ENCODE measurements at places on chromosomes 12 and 14. TPM values are rescaled to one million over a fixed set of nuclear protein-coding genes. Genes with fewer than 3 reads are reported as not detected.

Gene ACSS3
- 30.0 TPM for total RNA-seq

GRCh38 chr12:112854344-112854743, 52.4 kb upstream of the OAS1 start:
- DNase-seq = no peak

DNA sequence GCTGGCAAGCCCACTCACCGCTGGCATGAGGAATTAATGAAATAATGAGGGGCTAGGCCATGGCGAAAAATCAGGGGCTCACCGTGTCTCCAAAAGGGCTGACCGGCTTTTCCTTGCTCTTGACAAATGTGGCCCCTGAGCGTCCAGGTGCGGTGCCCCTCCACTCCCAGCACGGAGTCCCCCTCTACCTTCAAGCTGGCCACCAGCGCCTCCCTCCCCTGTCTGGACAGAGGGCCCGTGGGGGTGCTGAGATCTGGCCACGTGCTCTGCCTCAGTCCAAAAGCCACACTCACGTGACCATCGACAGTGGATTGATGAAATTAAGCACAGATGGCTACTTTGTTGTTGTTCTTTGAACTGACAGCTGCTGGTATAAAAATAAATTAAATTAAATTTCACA, 78.8 kb upstream of the BCL11B start:
- no peak for DNase-seq

GRCh38 chr12:15206831-15207389, 14.3 kb downstream of the RERG start:
- DNase-seq = no peak

Gene LRTM2
- total RNA-seq = not detected

- DNase-seq = no peak
Measured at GRCh38 chr14:96231056-96231455, 25.0 kb upstream of the BDKRB1 start.

DNA sequence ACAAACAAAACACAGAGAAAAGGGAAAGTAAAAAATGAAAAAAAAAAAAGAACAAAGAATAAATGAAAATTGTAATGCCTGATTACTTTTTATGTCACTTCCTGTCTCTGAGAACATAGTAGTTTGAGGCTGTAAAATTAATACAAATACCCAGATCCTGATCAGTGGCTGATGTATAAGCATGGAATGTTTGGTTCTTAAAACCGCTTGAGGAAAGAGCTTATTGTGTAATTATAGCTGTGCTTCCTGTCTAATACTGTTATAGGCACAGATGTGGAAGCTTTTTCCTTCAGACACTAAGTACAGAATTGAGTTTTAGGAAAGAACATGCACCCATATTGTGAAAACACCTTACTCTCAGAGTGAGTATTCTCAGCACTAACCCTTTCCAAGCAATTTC, 86.9 kb downstream of the AVPR1A start:
- no peak for DNase-seq

DNA sequence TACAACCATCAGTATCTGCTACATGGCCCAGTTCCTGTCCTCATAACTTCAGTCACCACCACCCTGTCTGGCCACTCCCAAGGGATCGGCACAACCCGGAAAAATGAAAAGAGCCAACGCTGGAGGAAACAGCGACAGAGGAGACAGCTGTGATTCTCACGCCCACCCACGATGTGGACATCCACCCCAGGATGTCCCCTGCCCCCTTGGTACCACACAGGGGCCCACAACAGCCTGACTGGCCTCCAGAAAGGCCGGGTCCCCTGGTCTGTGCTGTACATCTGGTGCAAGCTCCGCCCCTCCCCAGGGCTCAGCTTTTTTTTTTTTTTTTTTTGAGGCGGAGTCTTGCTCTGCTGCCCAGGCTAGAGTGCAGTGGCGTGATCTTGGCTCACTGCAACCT, 12.5 kb downstream of the RPS6KL1 start:
- DNase-seq = no peak

GRCh38 chr12:32568228-32568627, 110.9 kb upstream of the DNM1L start:
- DNase-seq = no peak

GRCh38 chr14:103312006-103312635, 21.9 kb upstream of the EIF5 start:
- DNase-seq = no peak

DNA sequence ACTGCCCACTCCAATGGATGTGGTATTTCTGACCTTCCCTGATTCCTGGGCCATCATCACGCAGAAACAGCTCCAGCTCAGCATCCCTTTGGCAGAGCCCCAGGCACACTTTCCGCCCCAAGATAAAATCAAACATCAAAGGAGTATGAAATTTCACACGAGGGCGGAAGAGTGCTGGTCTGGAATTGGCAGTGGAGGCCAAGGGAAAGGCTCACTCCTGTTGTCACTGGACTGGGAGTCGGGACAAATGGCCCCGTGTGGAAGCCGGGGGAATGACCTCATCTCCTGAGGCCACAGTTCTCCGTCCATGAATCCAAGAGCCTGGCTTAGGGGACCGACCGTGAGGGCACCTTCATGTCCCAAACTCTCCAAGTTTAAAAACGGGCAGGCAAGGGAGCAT, 40.9 kb downstream of the FZD10 start:
- no peak for DNase-seq

DNA sequence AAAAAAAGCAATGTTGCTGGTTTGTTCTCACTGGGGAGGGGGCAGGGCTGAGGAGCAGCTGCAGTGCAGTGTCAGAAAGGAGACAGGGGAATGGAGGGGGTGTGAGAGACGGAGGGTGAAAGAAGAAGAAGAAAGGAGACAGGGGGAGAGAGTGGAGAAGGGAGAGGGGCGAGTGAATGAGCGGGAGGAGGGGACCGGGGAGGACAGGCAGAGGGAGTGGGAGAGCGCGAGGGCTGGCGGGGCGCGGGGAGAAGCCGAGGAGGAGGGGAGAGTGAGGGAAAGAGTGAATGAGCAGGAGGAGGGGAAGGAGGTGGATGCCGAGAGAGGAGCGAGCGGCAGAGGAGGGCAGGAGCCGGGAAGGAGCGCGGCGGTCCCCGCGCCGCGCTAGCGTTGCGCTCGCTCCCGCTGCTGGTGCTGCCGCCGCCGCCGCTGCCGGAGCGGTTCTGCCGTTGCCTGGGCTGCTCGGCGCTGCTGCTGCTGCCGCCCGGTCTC, at the start of gene NOVA1:
NOVA1 (minus strand) TSS at position 445 of the 492 bp plus-strand sequence. CDS start 597 bp downstream, outside the sequence.
- DNase-seq = no peak

DNA sequence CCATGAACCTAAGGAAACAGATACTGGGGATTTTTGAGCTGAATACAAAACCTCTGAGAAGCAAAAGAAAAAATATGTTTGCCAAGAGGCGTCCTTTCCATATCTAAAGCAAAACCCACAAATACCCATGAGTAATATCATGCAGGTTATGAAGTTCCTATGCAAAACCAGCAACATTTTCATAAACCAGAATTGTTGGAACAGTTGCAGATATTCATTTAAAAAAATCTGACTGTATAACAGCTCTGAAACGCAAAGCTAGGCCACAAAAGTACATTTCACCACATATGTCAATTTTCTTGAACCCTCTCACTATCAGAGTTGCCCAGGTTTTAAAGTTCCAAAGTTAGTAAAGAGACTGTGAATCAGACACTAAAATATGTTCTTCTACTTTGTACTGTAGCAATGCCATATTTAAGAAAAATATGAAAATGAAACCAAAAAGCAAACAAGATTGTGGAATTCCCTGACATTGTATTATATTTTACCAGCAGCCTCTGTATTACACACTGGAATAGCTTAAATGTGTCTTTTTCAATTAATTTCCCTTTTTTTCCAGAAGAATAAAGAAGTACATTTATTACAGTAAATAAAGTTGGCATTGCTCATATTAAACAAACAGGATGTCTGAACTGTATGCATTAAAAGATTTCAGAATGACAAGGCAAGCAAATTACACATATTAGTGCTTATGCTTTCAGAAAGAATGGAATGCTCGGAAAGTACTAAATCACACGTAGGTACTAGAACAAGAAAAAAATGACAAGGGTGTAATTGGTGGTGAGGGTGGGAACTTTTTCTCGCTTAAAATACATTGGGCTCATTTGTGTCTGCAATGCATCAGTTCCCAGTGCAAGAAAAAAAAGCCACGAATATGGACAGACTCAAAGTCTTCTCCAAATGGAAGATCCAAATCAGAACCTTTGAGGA, 33.6 kb upstream of the HIF1A start:
- DNase-seq = no peak

- no peak for DNase-seq
Measured at GRCh38 chr12:84329938-84330337, 582.7 kb downstream of the SLC6A15 start.

Gene SYCP3
- not detected for total RNA-seq

GRCh38 chr14:66649498-66649897, 141.6 kb downstream of the GPHN start:
- DNase-seq = no peak

Gene CLEC9A
- total RNA-seq = not detected

Gene TMEM260
- 44.7 TPM for total RNA-seq

Gene PTPN11
- total RNA-seq = 126 TPM

Gene NID2
- total RNA-seq = 33.3 TPM

- DNase-seq = no peak
Measured at GRCh38 chr14:106613256-106613655, 1086.9 kb downstream of the TMEM121 start.

- DNase-seq = no peak
Measured at GRCh38 chr12:20096430-20096829, 271.9 kb upstream of the PDE3A start.

GRCh38 chr12:51536159-51536558, 54.9 kb upstream of the SCN8A start:
- DNase-seq = no peak

- no peak for DNase-seq
Measured at GRCh38 chr12:64522316-64522715, 70.4 kb downstream of the TBK1 start.

DNA sequence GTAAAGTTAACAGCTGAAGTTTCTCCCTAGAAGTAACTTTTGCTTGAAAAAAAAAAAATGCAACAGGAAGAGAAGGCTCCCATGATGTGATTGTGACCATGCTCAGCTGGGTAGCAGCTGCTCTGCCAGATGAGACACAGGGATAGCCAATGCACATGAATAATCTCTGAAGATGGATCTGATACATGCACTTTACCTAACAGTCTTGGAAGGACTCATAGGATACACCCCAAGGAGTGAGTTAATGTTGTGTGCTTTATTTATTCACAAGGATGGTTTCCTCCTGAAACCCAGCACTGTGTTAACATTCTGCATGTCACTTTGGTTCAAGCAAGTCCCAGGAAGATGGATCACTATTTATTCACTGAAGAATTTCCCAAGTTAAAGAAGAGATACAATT, 46.5 kb downstream of the NDUFA12 start:
- no peak for DNase-seq

GRCh38 chr14:92920001-92920400, 2.9 kb upstream of the CHGA start:
- no peak for DNase-seq

Gene TPPP2
- total RNA-seq = not detected

Gene NR1H4
- not detected for total RNA-seq

GRCh38 chr14:61281186-61281947, at the start of gene TMEM30B:
Gene TMEM30B, minus strand, starts transcription at chr14:61281338. Its CDS starts 191 bp downstream, at chr14:61281147.
- no peak for DNase-seq

GRCh38 chr14:75803765-75804164, 142.7 kb downstream of the TTLL5 start:
- no peak for DNase-seq

- no peak for DNase-seq
Measured at GRCh38 chr12:49873361-49873934, 30.3 kb downstream of the FAIM2 start.

Gene KLHDC1
- 10.8 TPM for total RNA-seq

DNA sequence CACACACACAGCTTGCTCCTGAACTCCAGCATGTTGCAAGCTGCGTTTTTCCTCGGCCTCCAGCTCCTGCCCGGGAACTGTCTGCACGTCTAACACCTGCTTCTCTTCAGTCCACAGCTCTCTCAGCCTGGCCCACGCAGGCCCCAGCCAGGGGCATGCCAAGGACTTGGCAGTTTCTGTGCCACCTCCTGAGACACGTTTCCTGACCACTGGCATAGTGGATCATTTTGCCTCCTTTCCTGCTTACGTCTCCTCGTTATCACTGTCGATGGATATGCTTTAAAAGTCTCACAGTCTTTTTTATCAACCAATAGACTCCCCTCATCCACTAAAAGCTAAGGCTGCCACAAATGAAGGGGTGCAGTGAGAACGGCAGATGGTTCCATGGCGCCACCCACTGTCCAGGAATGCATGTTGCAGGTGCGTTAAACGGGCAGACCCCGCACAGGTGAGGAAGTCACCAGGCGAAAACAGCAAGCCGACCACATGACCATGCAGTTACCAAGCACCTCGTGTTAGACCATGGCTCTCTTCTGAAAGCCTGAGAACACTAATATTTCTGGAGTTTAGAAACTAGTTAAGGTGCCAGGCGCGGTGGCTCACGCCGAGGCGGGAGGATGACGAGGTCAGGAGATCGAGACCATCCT, 14.7 kb upstream of the TEAD4 start:
- no peak for DNase-seq

Gene NYNRIN
- 11.6 TPM for total RNA-seq

GRCh38 chr14:98501335-98501734, 770.7 kb downstream of the BCL11B start:
- no peak for DNase-seq

DNA sequence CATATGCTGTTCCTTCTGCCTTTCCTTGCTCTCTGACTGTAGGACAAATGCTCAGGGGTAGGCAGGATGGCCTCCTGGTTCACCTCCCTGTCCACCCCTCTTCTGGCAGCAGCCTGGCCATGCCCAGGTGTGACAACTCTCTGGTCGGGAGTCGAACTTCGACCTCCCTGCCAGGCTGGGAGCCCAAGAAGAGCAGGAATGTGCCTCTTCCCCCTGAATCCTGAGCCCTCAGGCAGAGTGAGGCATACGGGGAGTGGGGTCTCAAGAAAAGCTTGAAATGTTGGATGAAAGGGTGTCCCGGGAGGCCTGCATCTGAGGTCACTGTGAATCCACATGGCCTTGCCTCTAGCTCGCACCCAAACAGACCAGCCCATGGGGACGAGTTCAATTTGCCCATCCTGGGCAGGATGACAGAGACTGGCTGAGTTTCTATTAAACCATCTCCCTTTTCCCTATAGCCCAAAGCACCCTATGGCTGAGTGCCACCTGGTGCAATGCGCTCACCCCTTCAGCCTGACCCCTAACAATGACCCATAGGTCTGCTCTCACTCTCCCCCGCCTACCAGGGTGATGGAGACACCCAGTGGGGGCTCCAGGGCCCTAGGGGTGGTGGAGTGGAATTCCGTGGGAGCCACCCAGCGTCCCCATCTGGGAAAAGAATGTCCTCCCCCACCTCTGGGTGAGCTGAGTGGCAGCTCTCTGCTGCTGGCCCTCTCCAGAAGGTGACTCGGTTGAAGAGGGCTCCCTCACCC, 52.9 kb upstream of the DIO3 start:
- no peak for DNase-seq

GRCh38 chr14:103668117-103668516, 39.1 kb downstream of the KLC1 start:
- DNase-seq = no peak

Gene CISTR
- not detected for total RNA-seq

GRCh38 chr12:39946361-39947280, 159.3 kb downstream of the SLC2A13 start:
- no peak for DNase-seq

GRCh38 chr12:12331244-12331771, 18.7 kb downstream of the MANSC1 start:
- no peak for DNase-seq

Gene SIX4
- 14.0 TPM for total RNA-seq
